CD8-positive, alpha-beta memory T cell (primary cell): ENCODE measurements at places on chromosomes 5 and 9. TPM values are rescaled to one million over a fixed set of nuclear protein-coding genes. Genes with fewer than 3 reads are reported as not detected.

- no peak overlapping the region for H3K4me3 ChIP-seq
- no peak overlapping the region for H3K27ac ChIP-seq
- no peak for DNase-seq
- H3K36me3 ChIP-seq: no peaks in the 10 kb centered on the region
Measured at GRCh38 chr9:79665931-79666330, 94.2 kb downstream of the TLE4 start.

DNA sequence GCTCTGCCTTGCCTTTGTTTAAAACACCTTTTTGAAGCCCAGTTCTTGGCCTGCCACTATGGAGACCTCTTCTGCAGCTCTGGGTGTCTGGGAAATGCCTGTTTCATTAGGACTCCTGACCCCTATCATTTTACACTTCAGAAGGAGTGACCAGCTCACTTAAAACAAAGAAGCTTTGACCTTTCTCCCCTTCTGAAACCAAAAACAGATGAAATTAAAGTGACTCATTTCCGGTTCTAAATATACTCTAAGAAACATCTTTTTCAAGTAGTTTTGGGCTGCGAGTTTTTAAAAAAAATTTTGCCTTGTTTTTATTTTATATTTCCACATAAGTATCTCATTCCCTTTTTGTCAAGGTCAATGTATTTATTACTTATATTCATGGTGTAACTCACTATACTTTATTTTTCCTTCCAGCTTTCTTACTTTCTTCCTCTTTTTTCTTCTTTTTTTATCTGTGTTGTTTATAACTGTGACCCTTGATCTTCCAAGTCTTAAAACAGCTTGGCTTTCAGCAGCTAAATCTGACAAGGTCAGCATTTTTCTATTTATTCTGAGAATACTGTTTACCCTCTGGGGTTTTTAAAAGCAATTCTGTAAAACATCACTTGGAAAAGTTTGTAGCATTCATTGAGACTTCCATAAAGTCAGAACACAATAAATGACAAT lies 672.9 kb downstream of the NR2F1-AS1 start:
- no peak overlapping the region for H3K27ac ChIP-seq
- no peaks in the 10 kb centered on the region for H3K27me3 ChIP-seq
- DNase-seq: no peak
- H3K4me3 ChIP-seq: no peak overlapping the region
- no peaks in the 10 kb centered on the region for H3K36me3 ChIP-seq

GRCh38 chr9:7216004-7216841 lies 458.4 kb downstream of the KDM4C start:
- H3K4me3 ChIP-seq: no peak overlapping the region
- H3K27me3 ChIP-seq: no peaks in the 10 kb centered on the region
- H3K27ac ChIP-seq: no peak overlapping the region
- no peaks in the 10 kb centered on the region for H3K4me1 ChIP-seq

DNA sequence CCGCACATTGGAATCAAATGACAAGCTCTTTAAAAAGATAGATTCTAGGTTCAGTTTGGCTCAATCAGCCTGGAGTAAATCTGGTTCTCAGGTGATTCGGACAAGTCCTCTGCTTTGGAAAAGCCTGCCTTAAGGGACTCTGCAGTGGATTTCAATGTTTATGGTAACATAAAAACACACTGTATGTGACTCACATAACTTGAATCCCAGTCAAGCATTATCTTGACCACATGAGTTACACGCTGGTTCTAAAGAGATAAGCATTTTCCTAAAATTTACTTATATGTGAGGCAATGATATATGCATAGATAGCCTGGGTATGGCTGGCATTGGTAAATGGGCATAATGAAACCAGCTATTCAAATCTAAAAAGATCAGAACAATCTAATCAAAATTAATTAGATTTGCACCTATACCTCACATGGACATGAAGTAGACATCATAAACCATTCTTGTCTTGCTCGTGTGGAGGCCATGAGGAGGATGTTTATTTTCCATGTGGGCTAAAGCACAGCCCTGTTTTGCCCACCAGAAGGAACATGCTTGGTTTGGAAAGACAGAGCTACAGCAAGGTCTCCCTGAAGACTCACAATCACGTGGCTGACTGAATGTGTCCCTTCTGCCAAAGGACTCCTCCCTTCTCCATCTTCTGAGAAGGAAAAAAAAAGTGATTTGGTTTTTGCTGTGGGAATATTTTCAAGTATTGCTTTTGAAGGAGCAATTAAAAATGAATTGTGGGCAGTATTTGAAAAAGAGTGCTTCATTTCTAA lies 351.7 kb downstream of the DIRAS2 start:
- no peaks in the 10 kb centered on the region for H3K36me3 ChIP-seq
- no peak for DNase-seq
- H3K27ac ChIP-seq: no peak overlapping the region
- no peaks in the 10 kb centered on the region for H3K4me1 ChIP-seq

The SHB gene
- 1.8 TPM for total RNA-seq

DNA sequence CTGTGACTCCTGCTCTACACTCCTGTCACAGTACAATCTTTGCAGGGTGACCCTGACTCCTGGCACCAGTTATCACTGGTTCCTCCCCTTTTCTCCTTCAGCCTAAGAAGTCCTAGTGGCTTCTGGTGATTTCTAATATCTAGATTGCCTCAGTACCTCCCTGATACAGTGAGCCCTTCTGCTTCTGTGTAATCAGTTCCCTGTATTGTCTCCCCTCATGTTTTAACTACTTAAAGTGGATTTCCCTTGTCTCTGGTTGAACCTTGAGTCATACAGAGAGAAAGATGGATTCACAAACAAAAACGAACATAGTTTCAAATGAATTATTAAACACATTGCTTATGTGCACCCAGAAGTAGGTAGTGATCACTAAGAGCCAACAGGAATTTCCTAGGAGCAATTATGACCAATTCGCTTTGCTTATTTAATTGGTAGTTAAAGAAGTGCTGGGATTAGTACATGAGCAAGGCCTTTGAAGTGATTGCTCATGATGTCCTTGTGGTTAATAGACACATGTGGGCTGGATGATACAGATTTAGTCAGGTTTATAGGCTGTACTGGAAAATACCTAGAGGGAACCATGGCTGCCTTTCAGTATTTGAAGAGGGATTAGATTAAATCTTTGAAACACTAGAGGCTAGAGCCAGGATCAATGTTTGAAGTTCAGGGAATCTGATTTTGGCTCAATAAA lies 145.8 kb upstream of the MEF2C start:
- no peaks in the 10 kb centered on the region for H3K4me1 ChIP-seq
- no peaks in the 10 kb centered on the region for H3K27me3 ChIP-seq
- H3K4me3 ChIP-seq: no peak overlapping the region
- H3K27ac ChIP-seq: no peak overlapping the region
- DNase-seq: no peak

DNA sequence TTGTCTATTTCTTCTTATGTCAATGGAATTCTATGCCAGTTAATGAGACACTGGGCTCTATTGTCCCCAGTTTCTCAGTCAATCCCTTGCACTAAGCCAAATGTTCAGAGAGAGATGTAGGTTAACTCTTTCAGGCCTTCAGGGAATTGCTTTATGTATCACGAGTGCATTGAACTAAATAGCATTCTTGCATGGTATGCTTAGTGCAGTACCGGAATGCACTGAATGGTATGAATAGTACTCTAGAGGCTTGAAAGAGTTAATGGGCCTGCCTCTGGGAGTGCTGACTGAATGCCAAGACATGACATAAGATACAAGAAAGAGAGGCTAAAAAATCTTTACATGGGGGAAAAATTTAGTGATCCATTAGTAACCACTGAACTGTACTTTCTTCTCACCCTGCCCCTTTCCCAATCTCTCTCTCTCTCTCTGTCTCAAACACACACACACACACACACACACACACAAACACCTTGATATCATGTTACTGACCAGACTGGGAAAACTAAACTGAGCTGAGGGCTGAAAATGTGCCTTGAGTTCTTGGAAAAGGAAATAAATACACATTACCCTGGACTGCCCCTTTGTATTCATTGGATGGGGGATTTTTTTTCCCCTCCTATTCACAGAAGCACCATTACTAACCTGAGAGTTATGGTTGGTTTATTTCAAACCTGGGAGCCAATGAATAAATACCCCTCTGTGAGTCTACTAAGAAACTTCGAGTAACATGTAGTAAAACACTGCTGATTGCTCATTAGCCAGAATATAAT lies 35.4 kb upstream of the TMC1 start:
- H3K27me3 ChIP-seq: no peaks in the 10 kb centered on the region
- H3K4me1 ChIP-seq: no peaks in the 10 kb centered on the region
- no peak for DNase-seq
- no peak overlapping the region for H3K27ac ChIP-seq

GRCh38 chr9:214648-215493 lies at the start of gene DOCK8:
Gene DOCK8, plus strand, starts transcription at chr9:214865. Its CDS starts 112 bp downstream, at chr9:214977.
- H3K27me3 ChIP-seq: no peaks in the 10 kb centered on the region
- no peaks in the 10 kb centered on the region for H3K36me3 ChIP-seq
- peak within 1 kb of the TSS; percentile 69 for H3K4me3 ChIP-seq
- H3K27ac ChIP-seq: peak within 1 kb of the TSS; percentile 57
- H3K4me1 ChIP-seq: peaks cover 13% of the 10 kb centered on the region

- peaks cover 3% of the 10 kb centered on the region for H3K4me1 ChIP-seq
- no peaks in the 10 kb centered on the region for H3K36me3 ChIP-seq
- DNase-seq: no peak
- H3K4me3 ChIP-seq: no peak overlapping the region
- no peak overlapping the region for H3K27ac ChIP-seq
- H3K27me3 ChIP-seq: peaks cover 27% of the 10 kb centered on the region
Measured at GRCh38 chr9:88829276-88829675, 162.0 kb upstream of the S1PR3 start.

GRCh38 chr5:138054847-138055558 lies 22.1 kb upstream of the FAM13B start:
- H3K4me1 ChIP-seq: no peaks in the 10 kb centered on the region
- no peak overlapping the region for H3K27ac ChIP-seq

The SLC12A2 gene
- 18.7 TPM for total RNA-seq

The PALM2AKAP2 gene
- not detected for total RNA-seq

- H3K27ac ChIP-seq: no peak overlapping the region
- no peaks in the 10 kb centered on the region for H3K4me1 ChIP-seq
- no peak overlapping the region for H3K4me3 ChIP-seq
- DNase-seq: no peak
- H3K36me3 ChIP-seq: no peaks in the 10 kb centered on the region
- H3K27me3 ChIP-seq: no peaks in the 10 kb centered on the region
Measured at GRCh38 chr5:147887026-147887627, 8.6 kb downstream of the SCGB3A2 start.

- DNase-seq: no peak
- no peak overlapping the region for H3K27ac ChIP-seq
- H3K4me3 ChIP-seq: no peak overlapping the region
- H3K36me3 ChIP-seq: no peaks in the 10 kb centered on the region
Measured at GRCh38 chr9:35688558-35689541, 875 bp downstream of the TPM2 start.

The DAPK1 gene
- 3.7 TPM for total RNA-seq

- H3K4me1 ChIP-seq: no peaks in the 10 kb centered on the region
- H3K4me3 ChIP-seq: no peak overlapping the region
- no peaks in the 10 kb centered on the region for H3K27me3 ChIP-seq
- no peak for DNase-seq
- no peak overlapping the region for H3K27ac ChIP-seq
Measured at GRCh38 chr5:109951758-109952157, 262.0 kb downstream of the MAN2A1 start.

The SURF2 gene
- 34.9 TPM for total RNA-seq

- H3K36me3 ChIP-seq: no peaks in the 10 kb centered on the region
- no peak for DNase-seq
- H3K4me1 ChIP-seq: no peaks in the 10 kb centered on the region
Measured at GRCh38 chr9:80554301-80554700, 982.5 kb downstream of the TLE4 start.

The SPATA31A3 gene
- total RNA-seq: not detected

The CCNJL gene
- total RNA-seq: not detected

The PGGT1B gene
- 44.0 TPM for total RNA-seq

The SUSD3 gene
- total RNA-seq: 11.3 TPM

The IL3 gene
- total RNA-seq: 71.9 TPM

- DNase-seq: no peak
- no peaks in the 10 kb centered on the region for H3K36me3 ChIP-seq
- peaks cover 19% of the 10 kb centered on the region for H3K4me1 ChIP-seq
- peak overlapping the region; percentile 85 for H3K27ac ChIP-seq
- H3K4me3 ChIP-seq: peak overlapping the region; percentile 84
Measured at GRCh38 chr5:6711409-6712141, 1.7 kb upstream of the TENT4A start.

DNA sequence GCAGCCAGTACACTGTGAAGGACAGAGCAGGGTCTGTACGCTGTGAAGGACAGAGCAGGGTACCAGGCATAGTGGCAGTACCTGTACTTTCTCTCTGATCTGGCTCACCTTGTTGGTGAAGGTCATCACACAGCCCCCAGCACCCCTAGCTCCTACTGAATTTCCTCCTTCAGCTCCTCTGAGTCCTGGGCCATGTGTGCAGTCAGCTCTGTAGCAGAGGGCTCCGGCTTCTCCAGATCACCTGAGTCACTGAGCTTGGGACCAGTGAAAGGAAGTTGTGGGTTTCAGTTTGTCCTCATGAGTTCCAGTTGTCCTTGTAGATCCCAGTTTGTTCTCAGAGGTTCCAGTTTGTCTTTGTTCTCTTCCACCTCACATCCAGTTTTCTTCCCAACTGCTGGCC lies 5.5 kb downstream of the NUDT2 start:
- no peaks in the 10 kb centered on the region for H3K27me3 ChIP-seq
- H3K27ac ChIP-seq: no peak overlapping the region
- no peak overlapping the region for H3K4me3 ChIP-seq
- DNase-seq: no peak
- peaks cover 15% of the 10 kb centered on the region for H3K36me3 ChIP-seq

DNA sequence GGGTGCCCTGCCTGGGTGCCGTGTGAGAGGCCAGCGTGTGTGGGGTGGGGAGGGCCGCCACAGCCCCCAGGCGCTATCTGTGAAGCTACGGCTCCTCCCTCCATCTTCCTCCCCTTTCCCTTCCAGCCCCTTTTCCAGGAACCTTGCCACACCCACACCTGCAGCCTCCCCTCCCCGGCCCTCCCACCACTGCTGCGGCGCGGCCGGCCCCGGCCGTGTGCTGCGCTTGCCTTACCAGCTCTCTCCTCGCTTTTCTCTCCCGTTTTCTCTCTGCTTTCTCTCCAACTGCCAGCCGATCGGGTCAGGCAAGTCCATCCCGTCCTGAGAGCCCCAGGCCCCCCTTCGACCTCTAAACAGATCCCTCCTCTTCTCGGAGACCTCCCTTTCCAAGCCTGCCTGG lies 21.4 kb downstream of the GOLGA2 start:
- peaks cover 3% of the 10 kb centered on the region for H3K36me3 ChIP-seq
- no peaks in the 10 kb centered on the region for H3K27me3 ChIP-seq
- no peak overlapping the region for H3K4me3 ChIP-seq
- DNase-seq: no peak
- H3K27ac ChIP-seq: no peak overlapping the region

- no peak overlapping the region for H3K27ac ChIP-seq
- H3K4me3 ChIP-seq: no peak overlapping the region
- no peak for DNase-seq
Measured at GRCh38 chr5:96050273-96050880, 88.7 kb upstream of the ELL2 start.

The DBN1 gene
- 47.9 TPM for total RNA-seq

GRCh38 chr9:22131817-22132216 lies 122.7 kb upstream of the CDKN2B start:
- H3K36me3 ChIP-seq: no peaks in the 10 kb centered on the region
- H3K27ac ChIP-seq: no peak overlapping the region
- no peaks in the 10 kb centered on the region for H3K27me3 ChIP-seq
- no peaks in the 10 kb centered on the region for H3K4me1 ChIP-seq
- H3K4me3 ChIP-seq: no peak overlapping the region
- no peak for DNase-seq
